HS-27A (cell line): ENCODE measurements at places on chromosomes 16 and 17.

DNA sequence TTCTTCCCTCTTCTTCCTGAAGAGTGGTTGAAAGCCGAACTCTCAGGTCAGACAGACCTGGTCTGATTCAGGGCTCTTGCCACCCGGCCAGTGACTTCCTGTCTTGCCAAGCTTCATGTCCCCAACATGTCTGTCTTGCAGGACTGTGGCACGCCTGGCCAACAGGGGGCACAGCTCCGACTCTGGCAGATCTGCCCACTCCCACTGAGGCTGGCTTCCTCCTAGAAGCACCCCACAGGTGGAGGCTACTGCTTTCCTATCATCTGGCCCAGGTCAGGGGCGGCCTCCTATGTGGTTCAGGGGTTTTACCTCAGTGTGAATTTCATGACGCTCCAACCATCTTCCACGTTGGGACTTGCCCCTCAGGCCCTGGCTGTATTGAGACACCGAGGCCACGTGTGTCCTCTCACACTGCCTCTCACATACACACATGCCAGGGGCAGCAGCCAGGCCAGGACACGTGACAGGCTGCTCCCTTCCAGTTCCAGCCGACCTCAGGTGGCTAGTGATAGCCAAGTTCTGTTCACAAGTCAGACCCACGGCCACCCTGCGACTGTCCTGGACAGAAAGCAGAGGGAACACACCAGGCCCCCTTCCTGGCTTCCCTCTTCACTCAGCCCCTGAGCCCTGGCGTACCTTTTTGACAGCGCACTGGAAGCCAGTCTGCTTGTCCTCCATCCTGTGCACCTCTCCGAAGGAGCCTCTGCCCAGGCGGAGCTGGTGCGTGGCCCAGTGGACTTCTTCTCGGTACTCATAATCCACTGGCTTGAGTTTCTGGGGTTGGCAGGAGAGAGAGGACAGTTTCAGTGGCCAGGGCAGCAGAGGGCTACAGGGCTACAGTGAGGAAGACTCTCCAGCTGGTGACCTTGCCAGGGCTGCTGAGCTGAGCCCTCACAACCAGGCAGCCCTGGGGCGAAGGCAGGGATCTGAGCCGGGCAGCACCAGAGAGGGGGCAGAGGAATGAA, 22.6 kb upstream of the SPATA32 start:
- DNase-seq: no peak

GRCh38 chr16:5706211-5706610, 608.6 kb upstream of the EEF2KMT start:
- DNase-seq: no peak

DNA sequence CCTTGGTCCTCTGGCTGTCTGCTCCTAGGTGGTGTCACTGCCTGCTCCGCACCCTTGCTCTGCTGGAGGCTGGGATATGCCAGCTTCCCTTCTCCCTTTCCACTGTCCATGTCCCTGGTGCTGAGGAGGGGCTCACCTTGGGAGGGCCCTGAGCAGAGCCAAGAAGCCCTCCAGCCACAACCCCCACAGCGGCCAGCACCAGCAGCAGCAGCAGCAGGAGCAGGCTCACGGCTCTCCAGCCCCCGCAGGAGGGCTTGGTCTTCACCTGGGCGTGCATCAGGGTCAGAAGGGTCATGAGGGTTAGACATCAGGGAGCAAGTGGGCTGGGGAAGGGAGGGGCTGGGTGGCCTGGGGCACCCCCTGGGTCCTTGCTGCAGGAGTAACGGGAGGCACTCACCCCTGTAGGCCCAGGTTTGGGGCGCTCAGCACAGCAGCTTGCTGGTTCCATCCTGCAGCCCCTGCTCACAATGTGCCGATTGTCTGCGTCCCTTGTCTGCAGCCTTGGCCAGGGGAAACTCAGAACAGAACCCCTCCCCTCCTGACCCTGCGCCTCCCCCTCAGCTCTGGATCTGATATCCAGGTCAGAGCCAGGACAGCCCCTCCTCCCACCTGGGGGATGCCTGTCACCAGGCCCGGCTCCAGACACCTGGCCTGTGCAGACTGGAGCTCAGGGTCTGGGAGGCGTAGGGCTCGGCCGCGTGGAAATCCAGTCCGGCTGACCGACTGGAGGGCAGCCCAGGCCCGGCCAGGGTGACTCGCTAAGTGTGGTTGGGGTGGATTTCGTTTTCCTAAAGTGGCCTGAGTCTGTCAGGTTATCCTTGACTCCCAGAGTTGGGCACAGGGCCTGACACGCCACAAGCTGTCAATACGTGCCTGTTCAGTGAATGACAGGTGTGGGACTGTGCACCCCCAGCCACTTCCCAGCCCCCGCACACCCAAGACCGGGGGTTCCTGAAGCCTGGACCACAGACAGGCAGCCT, at the start of gene BRICD5:
Gene BRICD5 (minus strand): TSS at position 478 of the 980 bp plus-strand sequence. CDS start 30 bp downstream, at position 448.
- no peak for DNase-seq

GRCh38 chr17:33039874-33040273, 48.2 kb downstream of the SPACA3 start:
- DNase-seq: no peak

DNA sequence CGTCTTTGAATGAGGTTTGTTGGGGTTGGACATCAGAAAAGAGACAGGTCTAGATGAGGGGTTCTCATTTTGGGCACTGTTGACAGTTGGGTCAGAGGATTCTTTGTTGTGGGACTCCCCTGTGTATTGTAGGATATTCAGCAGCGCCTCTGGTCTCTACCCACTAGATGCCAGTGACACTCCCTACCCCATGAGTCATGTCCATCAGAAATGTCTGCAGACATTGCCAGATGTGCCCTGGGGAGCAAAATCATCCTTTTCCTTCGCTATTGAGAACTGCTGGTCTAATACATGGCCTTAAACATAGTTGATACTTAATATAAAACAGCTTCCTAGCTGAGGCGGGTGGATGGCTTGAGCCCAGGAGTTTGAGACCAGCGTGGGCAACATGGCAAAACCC, 3.1 kb downstream of the ABAT start:
- DNase-seq: peak; percentile 31

DNA sequence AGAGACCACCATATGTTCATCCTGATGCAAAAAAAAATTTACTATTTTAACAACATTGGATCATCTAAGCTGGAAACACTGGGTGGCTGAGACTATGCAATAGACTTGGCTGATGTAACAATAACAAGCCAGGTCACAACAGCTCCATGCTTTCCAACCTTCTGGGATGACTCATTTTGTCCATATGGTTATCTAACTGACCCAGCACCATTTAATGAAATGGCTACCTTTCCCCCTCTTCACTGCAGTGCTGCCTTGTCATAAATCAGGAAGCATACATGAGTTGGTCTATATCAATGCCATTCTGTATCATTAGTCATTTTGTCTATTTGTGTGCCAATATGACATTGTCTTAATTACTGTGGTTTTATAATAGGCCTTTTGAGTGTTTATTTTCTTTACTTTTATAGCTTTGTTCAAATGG, 217.6 kb upstream of the KCNJ16 start:
- no peak for DNase-seq
